ENCODE measurements at places on chromosomes 11 and 22. TPM values are rescaled to one million over a fixed set of nuclear protein-coding genes. Genes with fewer than 3 reads are reported as not detected.

- peak; percentile 89 for DNase-seq
These were observed 638 bp upstream of the PITPNM1 start for GRCh38 chr11:67505605-67506396.

- no peak for DNase-seq
These were observed 26.0 kb downstream of the PTPN5 start for GRCh38 chr11:18765554-18765953.

DNA sequence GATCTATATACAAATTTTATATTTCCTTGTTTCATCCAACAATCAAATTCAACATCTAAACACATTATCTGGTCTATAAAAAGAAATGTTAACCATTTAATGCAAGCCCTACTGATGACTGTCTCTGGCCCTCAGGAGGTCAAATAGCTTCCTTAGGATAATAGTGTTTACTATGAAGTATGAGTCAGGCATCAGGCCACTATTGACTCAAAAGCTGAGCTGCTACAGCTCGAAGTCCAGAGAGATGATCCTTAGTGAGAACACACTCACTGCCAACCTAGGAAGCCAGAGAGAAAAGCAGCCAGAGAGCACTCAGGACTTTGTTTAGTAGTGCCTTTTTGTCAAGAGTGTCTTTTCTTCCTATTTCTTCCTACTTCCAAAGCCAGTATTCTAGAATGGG is 171.8 kb downstream of the SOX6 start:
- peak; percentile 70 for DNase-seq

GRCh38 chr11:34891611-34892010 is 24.6 kb downstream of the APIP start:
- DNase-seq = no peak

DNA sequence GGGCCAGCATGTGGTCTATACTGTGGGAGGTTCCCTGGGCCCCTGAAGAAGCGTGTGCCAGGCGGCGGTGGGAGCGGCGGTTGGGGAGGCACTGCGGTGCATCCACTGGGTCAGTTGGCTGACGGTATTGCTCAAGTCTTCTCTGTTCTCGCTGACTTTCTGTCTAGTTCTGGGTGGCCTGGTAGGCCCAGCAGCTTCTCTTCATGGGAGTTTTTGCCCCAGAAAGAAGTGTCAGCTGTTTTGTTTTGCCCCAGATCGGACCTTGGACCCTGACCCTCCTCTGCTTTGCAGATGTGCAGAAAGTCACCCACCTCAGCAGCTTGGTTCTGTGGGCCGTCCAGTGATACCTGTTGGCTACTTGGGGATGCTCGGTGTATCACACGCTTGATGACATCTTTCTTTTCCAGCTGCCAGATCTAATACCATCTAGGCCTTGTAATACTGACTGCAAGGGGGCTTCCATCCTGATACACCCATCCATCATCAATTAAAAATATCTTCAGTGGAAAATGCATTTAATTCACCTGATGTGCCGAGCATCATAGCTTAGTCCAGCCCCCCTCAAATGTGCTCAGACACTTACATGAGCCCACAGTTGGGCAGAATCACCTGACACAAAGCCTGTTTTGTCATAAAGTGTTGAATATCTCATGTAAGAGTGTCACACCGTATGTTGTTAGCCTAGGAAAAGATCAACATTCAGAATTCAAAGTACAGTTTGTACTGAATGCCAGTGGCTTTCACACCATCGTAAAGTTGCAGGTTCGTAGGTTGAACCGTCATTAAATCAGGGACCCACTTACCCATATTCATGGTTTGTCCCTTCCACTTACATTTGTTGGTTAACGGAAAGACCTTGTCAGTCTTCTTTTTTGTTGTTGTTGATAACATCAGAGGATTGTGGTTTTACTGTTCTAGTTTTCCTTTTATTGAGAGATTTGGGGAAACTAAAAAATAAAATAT is 13.9 kb downstream of the ZBED4 start:
- no peak for DNase-seq

SCUBE2 gene
- total RNA-seq = not detected

NEU3 gene
- total RNA-seq = 5.7 TPM

UPK3A gene
- not detected for total RNA-seq

Data from SJSA1 (cell line).